ENCODE measurements at places on chromosomes 12 and 14.

GRCh38 chr12:131923260-131923659, 5.8 kb upstream of the PUS1 start:
- DNase-seq: no peak

DNA sequence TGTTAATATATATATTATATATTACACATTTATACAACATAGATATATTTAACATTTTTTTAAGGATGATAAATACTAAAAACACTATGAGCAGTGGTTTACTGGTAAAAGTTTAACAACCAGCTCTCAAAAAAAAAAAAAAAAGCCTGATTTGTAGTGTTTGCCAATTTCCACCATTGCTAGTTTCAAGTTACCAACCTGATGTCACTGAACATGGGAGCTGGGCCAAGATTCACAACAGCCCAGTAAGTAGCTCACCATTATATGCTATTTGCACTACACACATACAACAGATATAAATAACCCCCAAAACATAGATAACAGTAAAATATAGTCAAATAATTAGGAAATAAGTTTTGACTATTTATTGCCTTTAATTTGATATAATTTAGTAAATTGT, 28.9 kb upstream of the TMX1 start:
- no peak for DNase-seq

- DNase-seq: no peak
Measured at GRCh38 chr14:90839024-90839888, 23.0 kb upstream of the TTC7B start.

DNA sequence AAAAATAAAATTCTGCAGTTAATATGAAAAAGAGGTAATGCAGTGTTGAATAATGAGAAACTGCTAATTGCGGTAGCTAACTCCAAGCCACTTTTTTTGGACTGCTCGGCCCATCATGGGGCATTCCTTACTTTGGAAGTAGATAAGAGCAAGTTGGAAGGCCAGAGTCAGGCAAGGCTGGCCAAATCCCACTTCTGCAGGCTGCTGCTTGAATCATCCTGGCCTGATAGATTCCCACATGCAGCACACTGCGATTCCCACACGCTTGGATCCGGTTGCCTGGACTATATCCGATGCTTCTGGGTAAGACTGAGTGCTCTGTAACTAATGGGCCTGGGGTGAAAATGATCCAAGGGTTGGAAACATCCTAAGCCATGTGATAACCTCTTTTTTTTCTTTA, 10.6 kb downstream of the EIF2B2 start:
- no peak for DNase-seq

GRCh38 chr12:53596920-53597363, 29.2 kb downstream of the ATF7 start:
- no peak for DNase-seq

DNA sequence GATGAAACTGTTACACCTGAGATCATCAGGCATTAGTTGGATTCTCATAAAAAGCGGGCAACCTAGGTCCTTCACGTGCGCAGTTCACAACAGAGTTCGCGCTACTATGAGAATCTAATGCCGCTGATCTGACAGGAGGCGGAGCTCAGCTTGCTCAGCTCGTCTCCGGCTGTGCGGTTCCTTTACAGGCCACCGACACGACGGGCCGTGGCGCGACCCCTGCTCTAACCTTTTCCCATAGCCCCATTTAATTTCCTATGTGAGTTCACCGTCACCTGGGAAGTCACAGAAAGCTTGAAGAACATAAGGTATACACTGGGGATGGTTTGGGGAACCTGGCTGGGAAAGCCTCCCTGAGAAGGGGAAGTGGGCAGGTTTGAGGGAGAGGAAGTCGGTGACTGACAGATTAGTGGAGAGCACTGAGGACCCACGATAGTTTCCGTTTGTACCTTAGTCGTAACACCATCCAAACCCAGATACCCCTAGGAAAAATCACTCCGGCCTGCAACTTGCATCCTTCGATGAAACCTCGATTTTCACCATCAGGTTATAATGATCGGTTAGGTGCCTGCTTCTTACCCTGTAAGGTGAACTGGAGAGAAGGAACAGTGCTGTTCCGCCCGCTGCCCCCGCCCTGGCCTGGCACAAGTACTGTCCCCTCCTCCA, 2.8 kb upstream of the AAAS start:
- peak; percentile 28 for DNase-seq

GRCh38 chr14:73234029-73234428, 3.3 kb upstream of the PAPLN start:
- DNase-seq: no peak

GRCh38 chr12:53481939-53482586, 17.2 kb downstream of the MAP3K12 start:
- DNase-seq: no peak

DNA sequence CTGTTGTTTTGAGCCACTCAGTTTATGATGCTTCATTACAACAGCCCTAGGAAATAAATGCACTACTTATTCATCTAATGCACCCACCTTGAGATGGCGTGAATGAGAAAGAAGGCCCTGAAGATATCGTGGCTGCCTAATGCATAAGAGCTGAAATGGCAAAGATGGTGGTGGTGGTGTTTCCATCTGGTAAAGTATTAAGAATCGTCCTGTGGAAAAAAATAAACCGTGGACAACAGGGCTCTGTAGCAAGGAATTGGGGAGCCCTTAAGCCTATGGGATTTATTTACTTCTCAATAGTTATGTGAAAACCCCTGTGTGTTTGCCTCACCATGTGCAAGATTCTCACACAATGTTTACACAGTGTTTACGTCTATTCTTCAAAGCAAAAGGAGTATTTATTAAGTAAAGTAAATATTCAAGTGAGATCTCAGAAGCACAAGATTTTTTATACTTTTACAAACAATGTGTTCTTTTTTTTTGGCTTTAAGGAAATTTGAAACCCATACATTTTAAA, 1555.2 kb upstream of the FLRT2 start:
- DNase-seq: no peak

DNA sequence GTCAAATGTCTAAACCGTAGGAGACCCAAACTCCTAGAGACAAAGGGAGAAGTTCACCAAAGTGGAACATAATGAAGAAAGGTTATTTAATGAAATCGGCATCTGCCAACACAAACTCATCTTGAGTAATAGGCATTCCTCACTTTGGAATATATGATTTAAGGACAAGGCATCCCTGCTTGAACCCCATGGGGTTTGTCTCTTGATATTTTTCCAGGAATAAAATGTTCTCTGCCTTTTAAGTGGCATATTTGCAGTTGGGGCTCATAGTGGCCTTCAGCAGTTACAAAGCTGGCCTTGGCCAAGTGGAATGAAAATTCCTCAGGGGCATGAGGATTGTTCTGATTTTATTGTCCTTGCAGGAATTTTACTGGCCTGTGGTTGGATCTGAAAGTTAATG, 7.1 kb downstream of the POP5 start:
- DNase-seq: no peak

Data from stimulated activated CD8-positive, alpha-beta memory T cell treated with anti-CD3 and anti-CD28 coated beads, Interleukin-4, amount 100 ng/mL, for 1 hour (primary cell).